ENCODE measurements at places on chromosomes 3 and 15.

DNA sequence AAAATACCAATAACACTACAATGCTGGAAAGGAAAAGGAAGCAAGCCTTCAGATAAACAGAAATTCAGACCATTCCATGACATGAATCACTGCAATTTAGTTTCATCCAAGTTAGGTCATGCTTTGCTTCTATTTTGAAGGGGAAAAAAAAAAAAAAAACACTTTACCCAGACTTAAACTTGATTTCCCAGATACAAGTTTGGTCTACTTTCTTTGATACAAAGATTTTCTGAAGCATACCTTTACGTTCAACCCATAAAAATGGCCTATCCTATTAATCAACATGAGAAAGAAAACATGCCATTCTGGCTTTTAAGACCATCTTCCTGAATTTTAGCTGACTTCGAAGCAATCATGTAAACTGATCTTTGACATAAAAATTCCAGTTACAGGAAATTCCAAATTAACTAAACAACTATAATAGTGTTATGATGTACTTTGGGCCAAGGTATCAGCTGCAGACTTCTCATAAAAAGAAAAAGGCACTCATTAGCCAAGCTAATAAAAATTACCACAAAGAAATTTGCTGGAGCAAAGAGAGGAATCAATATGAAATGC lies 12.6 kb downstream of the OSBPL10 start:
- DNase-seq, result no peak

- no peak for DNase-seq
Observed at GRCh38 chr3:172209333-172210321, 170.2 kb downstream of the FNDC3B start.

DNA sequence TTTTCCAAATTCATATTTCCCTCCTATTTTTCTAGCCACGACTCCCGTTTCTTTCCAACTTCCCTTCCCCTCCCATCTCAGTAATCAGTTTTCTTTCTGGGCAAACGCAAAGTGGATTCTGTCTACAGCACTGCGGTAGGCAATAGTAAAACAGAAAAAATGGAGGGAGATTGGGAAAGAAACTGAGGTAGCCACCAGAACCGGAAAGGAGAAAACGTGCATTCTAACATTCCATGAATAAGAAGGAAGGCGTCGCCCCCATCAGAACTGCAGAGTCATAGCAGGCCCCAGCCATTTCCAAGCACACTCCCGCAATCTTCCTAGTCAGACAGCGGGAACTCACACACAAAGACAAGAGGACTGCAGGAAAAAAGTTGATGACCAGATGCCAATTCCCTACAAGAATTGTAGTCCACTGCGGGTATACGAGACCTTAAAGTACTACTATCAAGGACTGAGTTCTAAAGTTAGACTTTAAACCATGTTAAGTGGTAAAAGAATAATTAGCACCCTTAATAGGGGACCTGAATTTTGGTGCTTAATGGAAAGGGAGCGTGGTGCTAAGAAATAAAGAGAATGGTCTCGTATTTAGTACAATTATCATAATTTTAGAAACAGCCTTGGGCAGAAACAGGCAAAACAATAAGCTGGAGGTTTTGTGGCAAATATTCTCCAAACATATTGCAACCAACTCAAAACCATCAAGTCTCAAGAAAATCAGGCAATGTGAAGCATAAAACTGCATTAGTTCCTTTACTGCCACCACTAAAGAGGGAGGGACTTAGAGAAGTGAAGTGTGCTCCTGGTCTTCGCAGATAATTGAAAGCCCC lies 1.4 kb downstream of the PFN2 start:
- no peak for DNase-seq

- DNase-seq, result peak; percentile 53
Observed at GRCh38 chr3:62188681-62189375, 184.5 kb downstream of the FEZF2 start.

GRCh38 chr15:39574427-39574826 lies 6.5 kb upstream of the THBS1 start:
- DNase-seq, result no peak

DNA sequence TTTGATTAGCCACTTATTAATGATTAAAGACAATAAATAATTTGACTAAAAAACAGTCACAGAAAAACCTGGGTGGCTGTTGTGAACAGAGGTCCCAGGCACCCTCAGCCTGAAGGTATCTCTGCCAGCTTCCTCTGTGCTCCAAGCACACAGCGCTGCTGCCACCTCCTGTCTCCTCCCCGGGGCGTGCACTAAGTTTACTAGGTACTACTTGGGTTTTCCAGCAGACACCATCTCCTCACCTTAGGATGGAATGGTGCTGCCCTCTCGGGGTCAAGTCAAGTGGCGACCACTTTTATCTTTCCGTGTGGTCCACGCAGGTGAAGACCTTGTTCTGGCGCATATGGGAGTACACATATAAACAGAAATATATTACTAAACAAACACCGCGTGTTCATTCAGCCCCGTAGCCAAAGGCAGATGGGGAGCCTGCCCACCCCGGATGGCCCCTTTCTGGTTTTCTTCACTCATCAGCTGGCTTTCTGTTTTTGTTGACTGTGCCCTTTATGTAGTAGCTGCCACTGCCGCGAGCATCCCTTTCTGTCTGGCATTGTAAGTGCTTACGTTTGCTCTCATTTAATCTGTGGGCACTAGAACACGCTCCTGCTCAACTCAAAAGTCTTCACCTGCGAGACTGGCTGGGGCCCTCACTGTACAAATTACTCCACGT lies 128.0 kb downstream of the LRIG1 start:
- peak; percentile 52 for DNase-seq

- peak; percentile 25 for DNase-seq
Observed at GRCh38 chr15:88331291-88331690, 74.8 kb upstream of the NTRK3 start.

- DNase-seq, result no peak
Observed at GRCh38 chr3:53482227-53482626, 12.2 kb upstream of the CACNA1D start.

GRCh38 chr15:64251121-64251520 lies 88.3 kb upstream of the PPIB start:
- no peak for DNase-seq

- DNase-seq, result no peak
Observed at GRCh38 chr15:53710906-53711305, 48.6 kb downstream of the WDR72 start.

DNA sequence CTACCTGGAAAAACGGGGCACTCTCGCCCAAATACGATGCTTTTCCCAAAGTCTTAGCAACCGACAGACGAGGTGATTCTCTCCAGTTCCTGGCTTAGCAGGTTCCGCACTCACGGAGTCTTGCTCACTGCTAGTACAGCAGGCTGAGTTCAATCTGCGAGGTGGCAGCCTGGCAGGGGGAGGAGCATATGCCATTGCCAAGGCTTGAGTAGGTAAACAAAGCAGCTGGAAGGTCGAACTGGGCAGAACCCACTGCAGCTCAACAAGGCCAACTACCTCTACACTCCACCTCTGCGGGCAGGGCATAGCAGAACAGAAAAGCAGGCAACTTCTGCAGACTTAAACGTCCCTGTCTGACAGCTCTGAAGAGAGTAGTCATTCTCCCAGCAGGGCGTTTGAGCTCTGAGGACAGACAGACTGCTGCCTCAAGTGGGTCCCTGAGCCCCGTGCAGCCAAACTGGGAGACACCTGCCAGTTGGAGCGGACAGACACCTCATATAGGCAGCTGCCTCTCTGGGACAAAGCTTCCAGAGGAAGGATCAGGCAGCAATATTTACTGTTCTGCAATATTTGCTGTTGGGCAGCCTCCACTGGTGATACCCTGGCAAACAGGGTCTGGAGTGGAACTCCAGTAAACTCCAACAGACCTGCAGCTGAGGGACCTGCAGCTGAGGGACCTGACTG lies 73.4 kb upstream of the CADM2 start:
- no peak for DNase-seq

- DNase-seq, result no peak
Observed at GRCh38 chr3:129399895-129400357, 28.5 kb downstream of the EFCAB12 start.

GRCh38 chr3:100252001-100252400 lies 8.8 kb upstream of the TBC1D23 start:
- no peak for DNase-seq

DNA sequence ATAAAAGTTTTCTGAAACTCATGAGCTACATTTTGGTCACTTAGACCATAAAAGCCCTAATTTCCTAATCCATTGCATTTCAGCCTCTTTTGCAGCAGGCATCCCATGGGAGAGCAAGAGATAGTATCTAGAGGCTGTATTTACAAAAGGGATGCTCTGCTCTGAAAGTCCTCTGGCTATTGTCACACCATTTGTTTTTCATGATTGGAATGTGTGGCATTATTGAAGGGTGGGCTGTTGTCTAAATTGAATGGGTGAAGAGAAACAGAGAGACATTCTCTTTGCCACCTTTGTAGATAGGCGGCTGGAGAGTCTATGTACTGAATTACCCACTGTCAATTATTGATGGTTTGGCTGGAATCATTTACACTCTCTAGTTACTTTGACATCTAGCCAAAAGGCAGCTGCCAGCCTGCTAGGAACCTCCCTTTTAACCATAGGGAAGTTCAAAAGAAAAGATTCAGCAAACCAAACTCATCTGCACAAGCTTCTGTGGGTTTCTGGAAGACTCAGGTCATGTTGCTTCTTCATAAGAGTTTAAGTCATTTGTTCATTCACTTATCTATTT lies 89.8 kb upstream of the RARB start:
- DNase-seq, result no peak

GRCh38 chr3:146124126-146124801 lies 36.7 kb downstream of the PLOD2 start:
- no peak for DNase-seq

- no peak for DNase-seq
Observed at GRCh38 chr3:127197300-127198189, 4.6 kb downstream of the PRR23E start.

GRCh38 chr3:66037330-66037985 lies 1.3 kb downstream of the MAGI1 start:
- no peak for DNase-seq

DNA sequence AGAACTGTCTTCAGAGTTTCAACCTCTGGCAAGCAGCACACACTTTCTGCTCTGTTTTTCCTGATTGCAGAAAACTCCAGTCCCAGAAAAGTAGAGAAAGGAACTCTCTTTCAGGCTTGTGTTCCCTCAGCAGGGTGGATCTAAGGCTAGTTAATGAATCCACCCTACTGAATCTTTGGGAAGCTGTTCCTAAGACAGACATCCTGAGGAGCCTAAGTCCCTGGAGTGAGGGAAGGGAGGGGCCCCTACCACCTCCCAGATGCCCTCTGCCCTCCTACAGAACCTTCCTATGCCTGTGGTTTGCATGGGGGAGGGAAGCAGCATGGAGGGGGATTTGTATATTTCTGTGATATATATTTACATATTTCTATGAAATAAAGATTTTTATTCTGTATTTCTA lies 124.4 kb downstream of the ANO10 start:
- no peak for DNase-seq

DNA sequence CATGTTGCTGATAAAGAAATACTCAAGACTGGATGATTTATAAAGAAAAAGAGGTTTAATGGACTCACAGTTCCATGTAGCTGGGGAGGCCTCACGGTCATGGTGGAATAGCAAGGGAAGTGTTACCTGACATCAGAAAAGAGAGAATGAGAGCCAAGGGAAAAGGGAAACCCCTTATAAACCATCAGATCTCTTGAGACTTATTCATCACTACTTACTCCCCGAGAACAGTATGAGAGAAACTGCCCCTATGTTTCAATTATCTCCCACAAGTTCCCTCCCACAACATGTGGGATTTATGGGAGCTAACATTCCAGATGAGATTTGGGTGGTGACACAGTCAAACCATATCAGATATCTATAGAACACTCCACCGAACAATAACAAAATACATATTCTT lies 904.6 kb downstream of the PDCD6IP start:
- no peak for DNase-seq

DNA sequence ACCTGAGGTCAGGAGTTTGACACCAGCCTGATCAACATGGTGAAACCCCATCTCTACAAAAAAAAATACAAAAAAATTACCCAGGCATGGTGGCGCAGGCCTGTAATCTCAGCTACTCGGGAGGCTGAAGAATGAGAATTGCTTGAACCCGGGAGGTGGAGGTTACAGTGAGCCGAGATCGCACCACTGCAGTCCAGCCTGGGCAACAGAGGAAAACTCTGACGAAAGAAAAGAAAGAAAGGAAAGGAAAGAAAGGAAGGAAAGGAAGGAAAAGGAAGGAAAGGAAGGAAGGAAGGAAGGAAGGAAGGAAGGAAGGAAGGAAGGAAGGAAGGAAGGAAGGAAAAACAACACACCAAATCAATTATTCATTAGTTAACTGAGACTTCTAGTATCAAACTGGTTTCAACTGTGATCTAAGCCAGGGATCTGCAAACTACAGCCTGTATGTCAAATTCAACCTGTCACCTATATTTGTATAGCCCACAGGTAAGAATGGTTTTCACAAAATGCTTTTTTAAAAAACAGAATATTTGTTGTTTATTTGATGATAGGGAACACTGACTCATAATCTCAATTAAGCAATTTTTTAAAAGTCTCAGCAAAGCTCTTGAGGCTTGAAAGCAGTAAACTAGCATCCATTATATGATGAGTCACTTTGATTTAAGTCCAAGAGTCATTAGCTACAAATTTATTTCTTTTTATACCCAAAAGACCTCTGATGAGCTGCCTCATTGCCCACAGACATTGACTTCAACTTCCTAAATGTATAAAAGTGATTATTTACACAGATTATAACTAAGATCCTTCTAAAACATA lies 127.6 kb downstream of the TBL1XR1 start:
- no peak for DNase-seq

GRCh38 chr15:99404454-99404853 lies 153.2 kb downstream of the LRRC28 start:
- no peak for DNase-seq

DNA sequence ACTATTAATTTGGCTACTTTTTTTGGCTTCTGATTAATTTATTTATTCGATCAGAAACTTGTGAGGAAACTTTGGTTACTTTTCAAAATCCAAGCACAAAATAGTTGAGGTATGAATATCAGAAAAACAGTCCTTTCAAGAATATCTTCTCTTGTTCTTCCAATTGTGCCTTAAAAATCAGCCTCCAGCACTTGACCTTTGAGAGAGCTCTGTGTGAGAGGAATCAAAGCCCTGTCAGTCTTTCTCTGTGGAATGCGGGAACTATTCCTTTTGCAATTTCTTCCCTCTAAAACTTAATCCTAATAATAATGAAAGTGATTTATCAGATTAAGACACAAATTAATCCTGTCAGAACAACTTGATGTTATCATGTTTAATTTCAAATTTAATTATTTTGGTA lies 185.9 kb downstream of the ABHD5 start:
- no peak for DNase-seq

DNA sequence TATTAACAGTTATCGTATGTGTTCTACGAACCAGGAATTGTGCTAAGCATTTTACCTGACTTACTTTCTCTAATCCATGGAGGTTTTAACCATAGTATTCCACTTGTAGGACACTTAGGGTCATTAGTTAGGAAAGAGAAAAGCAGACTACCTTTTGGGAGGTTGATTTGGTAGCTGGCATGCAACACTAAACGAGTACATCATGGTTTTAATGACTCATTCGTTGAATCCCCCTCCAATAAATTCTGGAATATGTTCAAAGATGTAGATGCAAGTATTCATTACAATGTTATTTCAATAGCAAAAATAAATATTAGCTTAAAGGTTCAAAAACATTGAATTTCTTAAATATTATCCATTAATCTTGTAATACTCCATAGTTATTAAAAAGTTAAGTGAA lies 162.5 kb downstream of the FMN1 start:
- no peak for DNase-seq

Measured in activated T-cell treated with anti-CD3 and anti-CD28 coated beads, Interleukin-2, amount 50 U/mL, for 1 hour (primary cell).